ENCODE measurements at places on chromosomes 7 and 10. TPM values are rescaled to one million over a fixed set of nuclear protein-coding genes. Genes with fewer than 3 reads are reported as not detected.

Gene CCL26
- 1.6 TPM for total RNA-seq

GRCh38 chr10:125151553-125152449 is 8.6 kb downstream of the CTBP2 start:
- no peak for DNase-seq

DNA sequence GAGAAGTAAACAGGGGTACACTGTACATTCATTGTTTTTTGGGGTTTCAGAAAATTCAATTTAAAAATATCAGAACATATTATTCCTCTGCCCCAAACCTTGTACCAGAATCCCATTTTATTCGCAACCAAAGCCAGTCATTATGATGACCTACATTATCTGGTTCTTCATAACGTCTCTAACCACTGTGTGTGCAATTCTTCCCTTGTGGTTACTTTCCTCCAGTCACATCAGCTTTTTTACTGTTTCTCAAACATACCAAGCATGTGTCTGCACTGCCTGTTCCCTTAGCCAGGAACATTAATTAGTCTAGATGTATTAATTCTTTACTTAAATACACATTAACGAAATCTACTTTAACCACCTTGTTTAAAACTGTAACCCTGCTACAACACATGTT is 64.8 kb downstream of the THSD7A start:
- no peak for DNase-seq

Gene TUBAL3
- 1.0 TPM for total RNA-seq

Gene SSC4D
- 1.3 TPM for total RNA-seq

DNA sequence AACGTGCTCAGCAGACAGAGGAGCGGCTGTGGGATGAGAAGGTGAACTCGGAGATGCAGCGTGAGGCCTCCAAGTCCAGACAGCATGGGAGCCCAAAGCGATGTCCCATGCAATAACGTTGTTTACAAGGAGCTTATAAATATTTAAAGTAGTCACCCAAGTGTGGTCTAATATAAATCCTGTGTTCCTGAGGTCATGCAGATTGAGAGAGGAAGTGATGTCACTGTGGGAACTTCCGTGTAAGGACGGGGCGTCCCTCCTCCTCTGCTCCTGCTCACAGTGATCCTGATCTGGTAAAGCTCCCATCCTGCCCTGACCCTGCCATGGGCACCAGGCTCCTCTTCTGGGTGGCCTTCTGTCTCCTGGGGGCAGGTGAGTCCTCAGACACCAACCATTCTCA is 94.7 kb upstream of the PRSS58 start:
- no peak for DNase-seq

GRCh38 chr10:117458571-117458970 is 83.3 kb upstream of the PDZD8 start:
- DNase-seq: no peak

Gene SFRP4
- total RNA-seq: 2.2 TPM

Gene GLI3
- total RNA-seq: 2.4 TPM

Gene PIK3AP1
- 4.9 TPM for total RNA-seq

Gene UNCX
- total RNA-seq: not detected
